ENCODE measurements at places on chromosomes 4 and X.

DNA sequence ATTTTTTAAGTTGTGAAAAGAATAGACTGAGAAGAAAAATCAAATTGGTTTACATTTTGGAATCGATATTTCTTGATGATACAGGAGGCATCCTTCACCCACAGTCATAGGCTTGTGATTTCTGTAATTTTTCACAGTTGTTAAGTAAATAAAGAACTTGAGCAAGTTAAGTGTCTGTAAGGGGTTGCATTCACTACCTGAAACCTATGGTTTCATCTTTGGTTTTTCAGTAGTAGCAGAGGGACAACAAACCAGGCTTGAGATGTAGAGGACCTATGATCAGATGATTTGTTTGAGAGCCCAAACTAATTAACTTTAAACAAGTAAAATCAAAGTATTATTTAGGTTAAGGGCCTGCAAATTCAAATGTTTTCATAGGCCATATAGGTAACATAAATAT lies 175.6 kb downstream of the KLHL4 start:
- no peak for DNase-seq

- no peak for DNase-seq
These were observed 22.6 kb upstream of the GNRHR start for GRCh38 chr4:67776746-67777145.

GRCh38 chrX:13115146-13115855 lies 70.9 kb upstream of the FAM9C start:
- DNase-seq: no peak

GRCh38 chrX:81206476-81206875 lies 4.6 kb downstream of the SH3BGRL start:
- no peak for DNase-seq

DNA sequence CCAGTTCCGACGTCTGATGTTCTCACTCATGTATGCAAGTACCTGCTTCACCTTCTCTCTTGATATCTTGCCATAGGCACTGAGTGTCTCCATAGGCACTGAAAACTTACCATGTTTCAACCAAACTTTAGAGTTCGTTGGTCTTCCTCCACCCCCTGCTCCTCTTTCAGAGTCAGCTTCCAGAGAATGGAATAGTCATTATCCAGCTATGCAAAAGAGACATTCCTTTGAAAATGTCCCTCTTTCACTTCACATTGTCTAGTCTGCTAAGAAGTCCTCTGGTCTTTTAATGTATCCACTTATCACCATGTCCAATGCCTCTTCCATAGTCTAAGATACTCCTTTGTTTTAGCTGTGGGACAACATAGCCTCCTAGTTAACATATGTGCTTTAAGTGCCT lies 566.0 kb upstream of the TENM3 start:
- DNase-seq: no peak

DNA sequence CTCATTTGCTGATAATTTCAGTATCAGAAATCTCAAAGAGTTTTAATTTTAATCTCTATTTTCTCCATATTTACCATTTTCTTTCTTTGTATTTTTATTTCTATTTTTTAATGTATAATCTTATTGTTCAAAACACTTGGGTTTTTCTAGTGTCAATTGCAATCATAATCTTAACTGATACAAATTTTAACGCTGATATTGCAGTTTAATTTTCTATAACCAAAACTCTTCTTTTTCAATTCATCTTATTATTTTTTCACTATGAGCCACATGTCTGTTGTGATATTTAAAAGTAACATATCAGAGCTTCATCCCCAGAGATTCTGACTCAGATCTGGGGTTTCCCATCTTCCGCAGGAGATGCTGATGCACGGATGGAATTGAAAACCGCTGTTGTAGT lies 16.2 kb downstream of the ADAM29 start:
- no peak for DNase-seq

DNA sequence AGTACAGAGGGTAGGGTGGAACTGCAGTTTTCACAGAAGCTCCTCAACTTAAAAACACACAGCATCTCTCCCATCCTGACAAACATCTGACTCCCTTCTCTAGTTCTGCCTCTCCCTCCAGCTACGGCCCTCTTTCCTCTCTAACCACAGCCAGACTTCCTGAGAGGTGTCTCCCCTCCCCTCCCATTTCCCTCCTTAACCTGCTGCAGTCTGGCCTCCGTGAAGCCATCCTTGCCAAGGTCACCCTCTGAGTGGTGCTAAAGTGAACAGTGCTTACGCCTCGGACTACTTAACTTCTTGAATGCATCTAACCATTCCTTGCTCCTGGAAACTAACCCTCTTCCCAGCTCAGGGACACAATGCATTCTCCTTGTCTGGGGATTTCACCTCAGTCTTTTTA lies 53.3 kb downstream of the RTL5 start:
- DNase-seq: no peak

GRCh38 chr4:70979445-70980008 lies 13.9 kb upstream of the DCK start:
- no peak for DNase-seq

Measured in stimulated activated CD4-positive, alpha-beta T cell treated with anti-CD3 and anti-CD28 coated beads, Interleukin-15, amount 100 ng/mL, for 48 hours (primary cell).